Activated T-cell treated with anti-CD3 and anti-CD28 coated beads, Interleukin-2, amount 50 U/mL, for 24 hours (primary cell): ENCODE measurements at places on chromosomes 4 and X.

GRCh38 chr4:124389591-124389990, 322.9 kb downstream of the ANKRD50 start:
- no peak for DNase-seq

GRCh38 chrX:2348211-2348610, 152.6 kb downstream of the DHRSX start:
- no peak for DNase-seq

DNA sequence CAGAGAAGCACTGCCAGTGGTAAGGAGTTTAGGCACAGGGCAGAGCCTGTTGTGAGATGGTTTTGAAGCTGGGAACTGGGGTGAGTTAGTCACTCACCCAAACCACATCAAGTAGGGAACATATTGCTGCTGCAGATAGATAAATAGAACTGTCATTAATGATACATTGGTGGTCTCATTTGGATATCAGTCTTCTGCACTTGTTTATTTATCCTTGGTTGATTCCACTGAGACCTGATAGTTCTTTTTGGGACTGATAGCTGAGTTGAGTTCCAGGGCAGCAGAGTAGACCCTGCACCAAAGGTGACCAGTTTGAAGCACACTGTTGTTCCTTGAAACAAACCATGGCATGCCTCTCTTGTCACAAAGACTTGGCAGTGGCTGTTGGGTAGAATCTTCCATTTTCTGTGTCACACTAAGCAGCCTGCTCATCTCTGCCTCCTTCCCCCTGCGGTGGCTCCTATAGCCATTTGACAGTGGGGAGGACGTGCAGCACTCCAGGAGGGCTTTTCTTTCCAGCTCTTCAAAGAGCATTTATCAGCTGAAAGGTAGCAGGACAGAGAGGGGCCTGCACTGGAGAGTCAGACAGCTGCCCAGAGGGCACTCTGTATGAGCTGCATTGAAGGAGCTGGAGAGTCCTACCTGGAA, 59.7 kb upstream of the TMEM164 start:
- no peak for DNase-seq

- no peak for DNase-seq
These were observed 285.4 kb upstream of the ARSJ start for GRCh38 chr4:114264877-114265291.

- no peak for DNase-seq
These were observed 61.8 kb upstream of the SH3RF1 start for GRCh38 chr4:169332583-169332982.

DNA sequence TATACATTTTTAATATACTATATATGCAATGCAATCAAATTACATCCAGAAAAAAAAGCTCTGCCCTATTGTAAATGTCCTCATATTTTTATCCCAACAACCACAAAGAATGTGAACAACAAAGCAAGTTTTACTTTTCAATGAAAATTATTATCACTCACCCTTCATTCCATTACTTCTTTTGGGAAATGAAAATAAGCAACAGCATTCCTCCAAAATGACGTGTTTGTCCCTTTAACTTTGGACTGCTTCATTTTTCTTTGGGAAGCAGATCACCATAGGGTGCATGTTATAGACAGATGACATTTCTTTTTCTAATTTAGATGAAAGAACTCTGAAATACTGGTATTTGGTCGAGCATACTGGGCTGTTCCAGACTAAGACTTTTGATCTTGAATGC, 667.1 kb upstream of the BOD1L1 start:
- no peak for DNase-seq

DNA sequence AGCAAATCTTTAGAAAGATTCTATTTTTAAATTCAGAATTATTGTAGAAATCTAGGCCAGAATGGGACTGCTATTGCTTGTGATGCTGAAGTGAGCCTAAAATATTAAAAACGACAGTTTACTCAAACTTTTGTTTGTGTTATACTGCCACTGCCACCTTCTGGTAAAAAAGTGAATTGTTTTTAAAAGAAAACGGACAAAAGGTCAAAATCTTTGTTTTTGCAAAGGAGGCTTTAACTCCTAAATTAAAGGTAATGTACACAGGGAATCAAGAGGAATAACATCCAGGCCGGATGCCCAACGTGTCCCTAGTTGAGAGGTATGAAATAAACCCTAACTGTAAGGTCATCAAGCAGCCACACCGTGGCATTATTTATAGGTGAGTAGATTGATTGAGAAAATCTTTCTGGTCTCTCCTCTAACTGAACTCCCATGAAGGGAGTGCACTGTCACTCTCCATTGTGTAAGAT, 338.3 kb upstream of the GALNT7 start:
- DNase-seq, result no peak

DNA sequence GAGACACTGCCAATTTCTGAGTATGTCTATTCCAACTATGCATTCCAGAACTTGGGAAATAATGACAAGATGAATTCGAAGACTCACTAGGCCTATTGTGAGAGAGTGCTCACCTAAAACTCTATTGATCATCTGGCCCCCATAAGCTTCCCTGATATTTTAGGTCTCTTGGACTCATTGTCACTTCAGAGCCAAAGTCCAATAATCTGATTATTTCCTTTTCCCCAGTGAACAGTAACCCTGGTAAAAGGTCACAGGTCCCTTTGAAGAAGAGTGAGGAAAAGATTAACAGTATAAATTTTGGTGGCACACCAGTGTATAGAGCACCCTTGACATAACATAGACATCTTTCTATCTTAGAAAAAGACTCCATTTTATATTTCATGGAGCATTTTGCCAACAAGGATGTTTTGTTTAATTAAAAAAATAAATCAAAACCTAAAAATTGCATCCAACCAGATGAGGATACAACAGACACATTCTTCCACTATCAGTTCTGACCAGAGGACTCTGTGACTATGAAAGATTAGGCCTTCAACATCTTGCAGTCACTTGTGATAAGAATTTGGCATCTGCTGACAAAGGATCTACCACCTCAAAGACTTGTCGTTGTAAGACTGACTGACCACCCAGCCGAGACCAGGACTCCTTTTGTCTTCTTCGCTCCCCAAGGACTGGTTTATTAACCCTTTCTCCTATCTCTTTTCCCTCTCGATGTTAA, 191.9 kb downstream of the MAB21L2 start:
- no peak for DNase-seq

DNA sequence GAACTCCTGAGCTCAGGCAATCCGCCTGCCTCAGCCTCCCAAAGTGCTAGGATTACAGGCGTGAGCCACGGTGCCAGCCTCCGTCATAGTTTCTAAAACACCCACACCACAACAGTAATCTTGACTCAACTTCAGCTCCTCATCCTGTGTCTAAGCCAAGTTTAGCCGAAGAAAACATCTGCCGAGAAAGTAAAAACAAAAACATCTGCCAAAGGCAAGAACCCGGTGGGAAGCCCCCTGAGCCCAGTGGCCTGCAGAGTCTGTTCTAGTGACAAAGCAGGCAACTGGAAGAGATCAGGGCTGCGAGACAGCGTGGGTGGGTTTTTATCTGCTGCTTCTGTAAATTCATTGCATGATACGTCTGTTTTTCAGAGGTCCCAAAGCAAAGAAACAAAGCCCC, 26.6 kb upstream of the CD99 start:
- no peak for DNase-seq

GRCh38 chr4:146639506-146639932, 826 bp downstream of the POU4F2 start:
- DNase-seq, result no peak

DNA sequence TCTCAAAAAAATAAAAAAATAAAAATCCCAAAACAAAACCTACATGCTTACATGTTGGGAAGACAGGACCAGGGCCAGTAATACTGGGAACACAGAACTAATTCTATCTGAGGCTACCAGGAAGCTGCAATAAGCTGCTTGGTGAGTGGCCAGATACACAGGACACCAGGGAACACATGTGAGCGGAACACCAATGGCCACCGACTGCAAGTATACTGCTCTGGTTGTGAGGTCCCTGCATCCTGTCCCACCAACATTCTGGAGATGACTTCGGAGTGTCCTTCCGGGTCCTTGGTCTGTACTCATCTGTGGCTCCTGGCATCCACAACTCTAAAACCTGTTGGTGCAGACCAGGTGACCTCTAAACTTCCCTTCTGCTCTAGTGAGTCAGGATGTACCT, 2.7 kb downstream of the TNIP2 start:
- no peak for DNase-seq

- no peak for DNase-seq
These were observed 5.1 kb downstream of the SETD7 start for GRCh38 chr4:139550724-139551429.

DNA sequence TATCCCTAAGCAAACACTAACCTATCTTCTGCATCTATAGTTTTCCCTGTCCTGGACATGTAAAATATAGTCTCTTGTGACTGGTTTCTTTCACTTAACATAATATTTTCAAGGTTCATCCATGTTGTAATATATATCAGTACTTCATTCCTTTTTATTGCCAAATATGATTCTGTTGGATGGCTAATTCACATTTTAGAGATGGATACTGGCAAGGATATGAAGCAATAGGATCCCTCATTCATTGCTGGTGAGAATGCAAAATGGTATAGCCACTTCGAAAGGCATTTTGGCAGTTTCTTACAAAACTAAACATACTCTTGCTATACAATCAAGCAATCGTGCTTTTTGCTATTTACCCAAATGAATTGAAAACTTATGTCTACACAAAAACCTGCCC, 6.7 kb downstream of the TCEAL9 start:
- DNase-seq, result no peak

- DNase-seq, result no peak
These were observed 230.3 kb upstream of the PGRMC2 start for GRCh38 chr4:128517739-128518510.

DNA sequence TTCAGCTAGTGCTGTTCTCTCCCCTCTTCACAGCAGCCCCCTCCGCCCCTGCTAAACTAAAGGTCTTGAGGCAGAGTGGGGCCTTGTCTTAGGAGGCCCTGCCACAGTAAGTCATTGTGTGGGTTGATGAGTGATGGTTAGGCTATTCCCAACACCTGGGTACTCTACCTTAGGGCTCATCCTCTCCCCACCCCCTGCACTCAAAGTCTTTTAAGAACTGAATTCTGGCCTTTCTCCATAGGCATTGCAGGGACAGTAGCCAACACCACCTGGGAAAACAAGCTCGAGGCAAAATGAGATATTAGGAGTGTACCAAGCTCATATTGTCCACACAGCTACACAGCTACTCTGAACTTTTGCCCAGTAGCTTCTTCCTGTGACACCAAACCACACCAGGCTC, 42.5 kb downstream of the RAB40AL start:
- no peak for DNase-seq

DNA sequence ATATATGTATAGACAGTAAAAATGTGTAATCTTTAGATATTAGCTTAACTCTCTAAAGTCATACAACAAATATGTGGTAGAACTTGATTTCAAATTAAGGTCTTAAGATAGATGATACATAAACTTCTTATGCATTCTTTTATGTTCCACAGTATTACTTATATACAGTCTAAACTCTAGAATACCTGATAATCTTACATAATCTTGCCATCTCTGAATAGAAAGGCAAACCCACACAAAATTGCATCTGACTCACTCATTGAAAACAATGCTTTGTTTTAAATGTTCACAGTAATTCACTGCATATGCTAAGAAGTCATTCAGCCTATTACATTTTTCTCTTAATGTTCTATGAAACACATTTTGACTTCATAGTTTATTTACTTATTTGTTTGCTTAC, 10.1 kb downstream of the SULT1B1 start:
- no peak for DNase-seq

GRCh38 chrX:37745835-37746217, 34.0 kb upstream of the CYBB start:
- DNase-seq, result no peak

GRCh38 chrX:153635388-153635787, 11.6 kb upstream of the DUSP9 start:
- DNase-seq, result no peak

DNA sequence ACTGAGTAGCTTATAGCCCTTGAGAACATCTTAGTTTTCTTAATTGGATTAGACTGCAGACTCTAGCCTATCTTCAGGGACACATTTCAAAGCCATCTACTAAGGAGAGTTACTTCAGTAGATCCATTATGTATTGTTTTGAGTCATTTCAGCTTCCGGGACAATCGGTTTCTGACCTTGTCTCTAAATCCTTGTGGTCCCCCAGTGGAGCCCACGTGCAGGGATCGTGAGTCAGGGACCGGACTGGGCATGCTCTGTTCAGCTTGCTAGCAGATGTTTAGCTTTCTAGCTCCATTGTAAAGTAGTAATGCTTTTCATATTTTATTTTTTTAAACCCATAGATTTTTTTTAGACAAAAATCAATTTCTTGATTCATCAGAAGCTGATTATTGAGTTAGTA, 211.9 kb upstream of the PRPS2 start:
- no peak for DNase-seq

DNA sequence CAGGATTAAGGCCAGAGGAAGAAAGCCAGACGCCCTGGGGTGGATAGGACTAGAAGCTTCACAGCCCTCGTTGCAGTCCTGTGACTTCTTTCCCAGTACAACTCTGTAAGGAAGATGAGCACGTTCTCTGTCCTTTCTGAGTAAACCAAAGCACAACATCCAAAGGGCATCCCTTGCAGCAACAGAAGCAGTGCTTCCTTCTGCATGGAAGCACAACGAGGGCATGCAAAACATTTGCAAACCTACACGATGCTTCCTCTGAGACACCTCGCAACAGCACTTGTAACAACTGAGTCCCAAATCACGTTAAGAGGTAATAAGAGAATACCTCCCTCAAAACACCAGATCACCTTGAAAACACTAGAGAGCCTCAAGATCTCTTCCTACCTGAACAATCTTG, 335.7 kb upstream of the RASGEF1B start:
- no peak for DNase-seq
